ENCODE measurements at places on chromosomes 13 and 19.

DNA sequence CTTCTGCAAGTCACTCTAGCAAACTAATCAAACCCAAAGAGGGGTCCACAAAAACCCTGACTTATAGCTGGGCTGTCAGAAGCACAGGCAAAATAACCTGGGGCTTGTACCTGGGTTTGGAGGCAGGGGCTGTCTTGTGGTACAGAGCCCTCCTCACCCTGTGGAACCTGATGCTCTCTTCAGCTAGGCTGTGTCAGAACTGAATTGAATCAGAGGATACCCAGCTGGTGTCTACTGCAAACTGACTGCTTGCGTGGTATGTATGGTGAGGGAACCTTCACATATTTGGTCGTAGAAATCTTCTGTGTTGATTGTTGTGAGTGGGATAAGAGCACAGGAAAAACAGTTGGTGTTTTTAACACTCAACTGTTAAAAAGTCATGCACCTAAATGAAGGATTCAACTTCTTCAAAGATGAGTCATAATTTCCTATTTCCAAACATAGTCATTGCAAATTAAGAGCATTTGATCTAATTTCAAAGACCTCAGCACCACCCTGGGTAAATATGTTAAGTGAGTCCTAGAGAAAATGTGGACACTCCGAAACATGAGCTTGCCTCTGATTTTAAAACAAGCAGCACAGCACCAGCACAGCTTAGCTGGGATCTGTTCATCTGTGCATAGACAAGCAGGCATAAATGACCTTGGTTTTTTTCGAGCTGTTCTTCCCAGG, 840.2 kb downstream of the UQCRFS1 start:
- DNase-seq: no peak

- no peak for DNase-seq
These were observed 29.7 kb downstream of the LATS2 start for GRCh38 chr13:21031594-21032275.

DNA sequence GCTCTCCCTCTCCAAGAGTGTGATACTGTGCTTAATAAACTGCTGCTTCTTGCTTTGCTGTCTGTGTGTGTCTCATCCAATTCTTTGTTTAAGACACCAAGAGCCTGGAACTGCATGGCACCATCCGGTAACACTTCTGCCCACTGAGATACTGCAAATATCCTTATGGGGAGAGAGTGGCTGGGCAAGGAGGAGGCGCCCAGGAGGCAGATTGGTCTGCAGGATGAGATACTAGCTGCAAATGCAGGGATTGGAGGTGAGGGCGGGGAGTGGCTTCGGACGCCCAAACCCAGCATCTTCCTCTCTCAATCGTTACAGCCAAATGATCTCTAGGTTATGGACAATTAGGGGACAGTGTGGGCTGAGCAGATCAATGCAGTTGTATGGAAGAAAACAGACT, 1.7 kb upstream of the SIGLEC7 start:
- no peak for DNase-seq

- no peak for DNase-seq
These were observed 87.0 kb upstream of the HTR2A start for GRCh38 chr13:46983881-46984280.

DNA sequence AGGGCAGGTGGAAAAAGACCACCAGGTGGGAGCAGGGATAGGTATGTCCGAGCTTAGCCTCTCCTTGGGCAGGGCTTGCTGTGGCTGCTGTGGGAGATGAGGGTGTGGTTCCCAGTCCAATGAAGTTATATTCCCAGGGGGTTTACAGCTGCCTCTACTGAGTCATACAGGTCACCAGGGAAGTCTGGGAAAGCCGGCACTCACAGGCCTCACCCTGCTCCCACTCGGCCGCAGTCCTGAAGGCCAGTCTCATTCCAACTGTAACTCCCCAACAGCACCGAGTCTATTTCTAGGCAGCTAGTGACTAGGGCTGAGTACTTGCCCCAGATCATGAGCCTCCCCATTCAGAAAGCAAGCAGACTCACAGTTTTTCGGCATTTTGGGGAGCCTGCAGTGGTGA, 77.1 kb downstream of the FNDC3A start:
- DNase-seq: no peak

DNA sequence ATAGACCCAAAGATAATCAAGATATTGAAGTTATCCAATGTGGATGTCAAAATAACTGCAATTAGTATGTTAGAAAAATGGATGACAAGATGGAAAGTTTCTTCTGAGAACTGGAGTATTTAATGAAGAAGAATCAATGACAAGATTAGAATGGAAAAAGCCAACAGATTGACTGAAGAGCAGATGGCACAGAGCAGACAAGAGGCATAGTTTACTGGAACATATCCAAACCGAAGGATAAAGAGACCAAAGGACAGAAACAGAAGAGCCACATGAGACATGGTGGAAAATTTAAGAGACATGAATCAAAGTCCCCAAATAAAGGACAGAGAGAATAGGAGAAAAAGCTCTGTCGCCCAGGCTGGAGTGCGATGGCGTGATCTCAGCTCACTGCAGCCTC, 89.6 kb upstream of the RXFP2 start:
- DNase-seq: no peak

- DNase-seq: no peak
These were observed 7.7 kb upstream of the TIMM50 start for GRCh38 chr19:39472746-39473442.

- no peak for DNase-seq
These were observed 28.7 kb downstream of the GJA3 start for GRCh38 chr13:20132052-20132634.

GRCh38 chr13:92873029-92873428, 353.6 kb upstream of the GPC6 start:
- no peak for DNase-seq

DNA sequence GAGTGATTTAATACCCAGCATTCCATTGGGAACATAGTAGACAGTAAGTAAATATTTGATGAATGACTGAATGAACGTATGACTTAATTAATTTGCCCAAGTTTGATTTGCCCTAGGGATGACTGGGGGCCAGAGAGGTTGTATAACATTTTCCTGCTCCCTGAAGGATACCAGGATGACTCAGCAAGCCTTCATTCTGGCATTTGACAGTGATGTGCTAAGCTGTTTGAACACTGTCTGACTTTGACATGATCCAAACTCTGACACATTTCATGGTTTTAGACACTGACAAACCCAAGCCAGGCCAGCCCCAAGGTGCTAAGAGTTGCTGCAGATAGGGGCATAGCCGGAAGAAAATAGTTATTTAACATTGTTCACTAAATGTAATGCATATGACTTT, 53.4 kb upstream of the KLF12 start:
- no peak for DNase-seq

- DNase-seq: no peak
These were observed 1115.4 kb downstream of the SLITRK1 start for GRCh38 chr13:82766732-82767321.

- no peak for DNase-seq
These were observed 41.6 kb downstream of the TEX29 start for GRCh38 chr13:111361873-111362648.

GRCh38 chr19:3336680-3337523, 29.5 kb upstream of the NFIC start:
- DNase-seq: no peak

GRCh38 chr13:38830442-38831045, 143.7 kb downstream of the FREM2 start:
- no peak for DNase-seq

DNA sequence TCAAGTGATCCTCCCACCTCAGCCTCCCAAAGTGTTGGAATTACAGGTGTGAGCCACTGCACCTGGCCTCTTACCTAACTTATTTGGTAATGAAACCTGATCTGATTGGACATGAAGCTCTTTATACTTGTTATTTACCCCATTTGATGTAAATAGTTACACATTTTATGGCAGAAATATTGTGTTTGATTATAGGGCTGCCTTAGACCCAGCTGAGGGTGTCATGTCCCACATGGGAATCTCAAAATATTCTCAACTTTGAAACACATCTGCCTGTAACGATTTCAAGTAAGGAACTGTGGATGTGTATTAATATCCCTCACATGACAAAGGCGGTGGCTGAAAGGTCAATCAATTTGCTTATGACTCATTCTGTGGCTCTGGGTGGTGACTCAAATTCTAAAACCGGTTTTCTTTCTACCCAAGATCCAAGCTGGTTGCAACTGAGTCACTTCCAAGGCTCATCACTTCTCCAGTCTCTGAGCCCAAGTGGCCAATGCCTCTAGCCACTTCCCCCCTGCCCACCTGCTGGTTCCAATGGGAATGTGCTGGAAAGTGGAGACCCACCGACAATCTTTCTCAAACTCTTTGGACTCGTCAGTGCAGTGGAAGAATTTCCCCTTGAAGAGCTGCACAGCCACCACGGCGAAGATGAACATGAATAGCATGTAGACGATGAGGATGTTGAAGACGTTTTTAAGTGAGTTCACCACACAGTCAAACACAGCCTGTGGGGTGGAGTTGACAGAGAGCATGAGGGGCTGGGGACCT, 110.9 kb downstream of the IER2 start:
- DNase-seq: no peak

GRCh38 chr13:80574113-80574850, 233.4 kb upstream of the SPRY2 start:
- no peak for DNase-seq

- DNase-seq: no peak
These were observed 18.4 kb upstream of the RNASEH2B start for GRCh38 chr13:50891206-50891605.

- DNase-seq: no peak
These were observed 4.9 kb downstream of the ATP8B3 start for GRCh38 chr19:1807030-1807694.

GRCh38 chr19:10682397-10683063, 18.7 kb upstream of the QTRT1 start:
- no peak for DNase-seq

- DNase-seq: no peak
These were observed 55.2 kb downstream of the CCDC70 start for GRCh38 chr13:51916962-51917361.

DNA sequence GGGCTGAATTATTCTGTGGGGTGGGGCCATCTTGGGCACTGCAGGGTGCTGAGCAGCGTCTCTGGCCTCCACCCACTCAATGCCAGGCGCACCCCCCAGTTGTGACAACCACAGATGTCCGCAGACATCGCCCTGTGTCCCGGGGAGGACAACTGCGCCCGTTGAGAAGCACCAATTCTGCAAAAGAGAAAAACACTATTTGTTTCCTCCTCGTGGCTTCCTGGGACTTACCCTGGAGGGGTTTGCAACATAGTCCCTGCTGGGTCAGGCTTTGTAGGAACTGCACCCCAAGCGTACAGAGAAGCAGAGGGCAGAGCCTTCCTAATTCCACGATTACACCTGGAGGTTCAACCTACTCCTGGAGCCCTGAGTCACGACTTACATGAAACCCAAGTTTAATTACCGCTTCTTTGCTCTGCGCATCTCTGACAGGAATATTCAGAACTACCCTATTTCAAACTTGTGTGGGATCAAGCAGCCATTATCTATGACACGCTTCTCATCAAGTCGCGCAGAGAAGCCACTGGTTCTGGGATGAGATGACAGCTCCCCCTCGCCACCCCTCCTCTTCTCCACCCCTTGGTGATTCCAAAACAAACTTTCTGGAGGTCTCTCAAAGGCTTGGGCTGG, 11.1 kb upstream of the SLC39A3 start:
- no peak for DNase-seq

DNA sequence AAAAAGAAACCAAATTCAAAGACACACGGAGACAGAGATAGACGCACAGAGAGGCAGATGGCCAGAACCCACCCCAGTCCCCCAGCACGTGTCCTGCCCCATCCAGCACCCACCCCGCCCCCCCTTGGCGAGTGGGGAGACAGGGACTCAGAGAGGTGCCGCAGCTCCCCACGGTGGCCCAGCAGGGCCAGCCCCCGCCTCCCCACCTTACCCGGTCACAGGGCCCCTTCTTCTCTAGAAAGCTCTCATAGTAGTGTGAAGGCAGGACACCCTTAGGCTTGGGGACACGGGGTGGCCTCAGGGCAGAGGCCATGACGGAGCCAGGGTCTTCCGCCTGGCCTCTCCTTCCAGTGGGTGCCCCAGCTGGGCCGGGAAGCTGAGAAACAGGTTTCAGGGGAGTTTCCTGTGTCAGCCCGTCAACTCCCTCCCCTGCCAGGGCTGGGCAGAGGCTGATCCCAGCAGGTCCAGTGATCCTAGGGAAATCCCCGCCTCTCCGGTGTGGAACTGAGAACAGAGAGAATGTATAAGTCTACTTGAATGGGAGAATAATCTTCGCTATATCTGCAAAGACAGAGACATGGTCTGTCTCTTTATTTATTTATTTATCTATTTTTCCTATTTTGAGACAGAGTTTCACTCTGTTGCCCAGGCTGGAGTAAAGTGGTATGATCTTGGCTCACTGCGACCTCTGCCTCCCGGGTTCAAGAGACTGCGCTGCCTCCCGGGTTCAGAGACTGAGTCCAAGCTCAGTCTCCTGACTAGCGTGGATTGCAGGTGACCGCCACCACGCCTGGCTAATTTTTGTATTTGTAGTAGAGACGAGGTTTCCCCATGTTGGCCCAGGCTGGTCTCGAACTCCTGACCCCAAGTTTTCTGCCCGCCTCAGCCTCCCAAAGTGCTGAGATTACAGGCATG, at the start of gene STAP2:
STAP2 (minus strand) TSS at position 387 of the 915 bp plus-strand sequence; CDS start at position 313, 74 bp downstream.
- DNase-seq: no peak

DNA sequence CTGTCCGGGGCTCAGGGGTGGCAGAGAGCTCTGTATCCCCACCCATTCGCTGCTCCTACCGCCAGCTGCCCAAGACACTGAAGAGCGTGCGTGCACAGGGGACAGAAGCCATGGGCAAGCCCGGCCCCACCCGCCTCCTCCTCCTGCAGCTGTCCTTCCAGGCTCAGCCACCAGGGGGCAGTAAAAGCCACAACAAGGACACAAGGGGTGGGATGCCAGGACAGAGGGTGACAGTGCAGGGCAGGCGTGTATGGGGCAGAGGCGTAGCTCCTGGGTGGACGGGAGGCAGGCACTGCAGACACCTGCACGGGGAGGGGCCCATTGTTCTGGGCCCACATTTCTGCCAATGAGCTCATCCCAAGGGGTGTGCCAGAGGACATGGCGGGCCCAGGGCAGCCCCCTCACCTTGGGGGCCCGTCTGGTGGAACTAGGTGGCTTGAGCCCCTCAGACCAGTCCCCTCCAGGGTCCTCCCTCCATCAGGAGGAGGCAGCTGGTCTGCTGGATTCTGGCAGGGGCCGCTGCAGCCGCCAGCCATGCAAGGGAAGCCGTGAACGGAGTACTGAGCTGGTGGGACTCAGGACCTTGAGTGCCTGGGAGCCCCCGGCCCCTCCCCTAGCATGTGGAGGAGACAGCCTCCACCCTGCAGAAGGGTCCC, 61.2 kb downstream of the MLLT1 start:
- peak; percentile 90 for DNase-seq

DNA sequence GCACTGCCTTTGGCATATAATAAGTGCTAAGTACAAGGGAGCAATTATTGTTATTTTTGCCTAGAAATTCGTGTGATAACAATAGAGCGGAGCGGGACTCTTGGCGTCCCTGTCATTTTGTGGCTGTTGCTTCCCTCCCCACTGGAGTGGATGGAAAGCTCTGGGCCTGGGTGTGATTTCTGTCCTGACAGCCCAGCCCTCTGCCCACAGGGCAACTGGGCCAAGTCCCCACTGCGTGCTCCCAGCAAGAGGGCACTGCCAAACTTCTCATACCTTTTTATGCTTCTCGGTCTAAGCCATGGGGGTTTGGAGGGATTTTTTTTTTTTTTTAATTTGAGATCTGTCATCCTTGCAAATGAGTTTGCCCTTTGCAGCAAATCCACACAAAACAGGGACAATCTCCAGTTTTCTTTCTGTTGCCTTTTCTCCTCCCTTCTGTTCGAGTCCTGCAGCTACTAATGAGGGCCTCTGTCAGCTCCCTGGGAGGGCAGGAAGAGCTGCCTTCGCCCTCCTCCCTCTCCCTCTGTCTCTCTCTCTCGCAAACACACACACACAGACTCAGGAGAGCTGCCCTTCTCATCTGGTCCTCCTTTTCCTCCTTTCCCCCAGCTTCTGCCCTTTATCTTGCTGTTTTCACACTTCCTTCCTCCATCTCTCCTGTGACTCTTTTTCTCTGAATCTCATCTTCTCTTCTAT, 103.9 kb downstream of the DNAJC15 start:
- DNase-seq: no peak
